ENCODE measurements at places on chromosomes 3 and 15.

DNA sequence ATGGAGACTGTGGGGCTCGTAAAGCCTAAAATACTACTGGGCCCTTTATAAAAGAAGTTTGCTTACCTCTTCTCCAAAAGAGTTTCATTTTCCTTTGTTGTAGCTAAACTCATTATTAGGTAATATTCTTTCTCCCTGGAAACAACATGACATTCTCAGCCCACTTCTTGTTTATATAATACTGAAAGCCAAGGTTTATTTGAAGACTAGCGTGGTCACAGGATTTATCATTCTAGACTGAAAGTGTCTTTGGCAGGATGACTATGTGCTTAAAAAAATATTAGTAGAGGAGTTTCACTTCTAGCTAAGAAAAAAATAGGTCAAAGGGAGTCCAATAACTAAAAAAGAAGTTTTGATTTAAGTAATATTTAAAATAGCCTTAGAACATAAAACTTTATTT, 1085.2 kb upstream of the CADM2 start:
- no peak for DNase-seq

- DNase-seq = no peak
Measured at GRCh38 chr3:38404286-38404685, 49.4 kb upstream of the ACVR2B start.

GRCh38 chr3:63353383-63353782, 75.3 kb downstream of the SYNPR start:
- no peak for DNase-seq

DNA sequence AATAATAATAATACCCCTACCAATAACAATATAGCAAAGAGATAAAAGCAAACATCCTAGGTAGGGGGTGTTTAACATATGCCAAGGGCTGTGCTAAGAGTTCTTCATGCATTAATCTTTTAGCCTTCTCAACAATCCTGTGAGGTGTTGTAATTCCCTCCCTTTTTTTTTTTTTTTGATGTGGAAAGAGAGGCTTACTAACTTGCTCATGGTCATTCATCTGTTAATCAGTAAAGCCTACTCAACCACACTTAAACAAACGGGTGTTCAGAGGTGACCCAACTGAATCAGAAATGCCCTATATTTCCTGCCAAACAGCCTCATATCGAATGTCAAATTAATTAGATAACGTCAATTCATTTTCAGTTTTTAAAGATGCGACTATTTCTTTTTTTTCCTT, 232.1 kb downstream of the CTNNB1 start:
- no peak for DNase-seq

- DNase-seq = no peak
Measured at GRCh38 chr3:35663471-35663870, 24.1 kb downstream of the ARPP21 start.

GRCh38 chr3:14926592-14926991, 20.8 kb upstream of the NR2C2 start:
- no peak for DNase-seq

DNA sequence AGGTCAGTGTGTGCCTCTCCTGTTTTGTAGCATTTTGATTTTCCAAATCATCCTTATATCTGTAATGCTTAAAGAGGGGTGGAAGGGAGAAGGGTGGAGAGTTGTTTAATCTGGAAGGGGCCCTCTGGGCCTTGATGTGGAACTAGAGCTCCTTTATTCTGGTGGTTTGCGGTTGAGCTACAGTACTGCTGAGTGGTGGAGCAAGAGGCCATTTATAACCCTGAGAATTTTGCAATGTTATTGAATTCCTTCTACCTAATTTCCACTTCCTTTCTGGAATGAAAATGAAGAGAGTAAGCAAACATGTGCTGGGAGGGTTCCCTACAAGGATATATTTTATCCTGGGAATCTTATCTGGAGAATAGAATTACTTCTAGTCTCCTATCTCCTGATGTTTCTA, 35.3 kb upstream of the TUBGCP5 start:
- no peak for DNase-seq

GRCh38 chr3:146646261-146646660, 41.1 kb upstream of the PLSCR5 start:
- no peak for DNase-seq

DNA sequence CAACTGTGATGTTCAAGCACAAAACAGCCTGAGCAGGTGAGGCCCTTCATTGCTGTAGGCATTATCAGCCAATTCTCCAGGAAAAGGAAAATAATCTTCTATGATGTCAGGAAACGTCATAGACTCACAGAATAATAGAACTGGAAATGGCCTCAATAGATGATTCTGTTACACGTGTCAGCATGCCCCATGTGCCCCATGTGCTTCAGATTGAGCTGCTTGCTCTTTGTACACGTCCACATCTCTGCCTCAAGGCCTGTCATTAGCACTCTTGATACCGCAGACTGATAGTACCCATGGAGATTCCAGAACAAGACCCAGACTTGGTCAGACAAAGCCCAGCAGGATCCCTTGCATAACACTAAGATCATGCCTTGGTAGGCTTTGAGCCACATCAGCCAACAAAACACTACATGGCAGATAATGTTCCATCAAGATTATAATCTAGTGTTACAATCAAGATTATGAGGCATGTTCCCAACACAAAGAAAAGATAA, 95.9 kb downstream of the MEIS2 start:
- DNase-seq = no peak

DNA sequence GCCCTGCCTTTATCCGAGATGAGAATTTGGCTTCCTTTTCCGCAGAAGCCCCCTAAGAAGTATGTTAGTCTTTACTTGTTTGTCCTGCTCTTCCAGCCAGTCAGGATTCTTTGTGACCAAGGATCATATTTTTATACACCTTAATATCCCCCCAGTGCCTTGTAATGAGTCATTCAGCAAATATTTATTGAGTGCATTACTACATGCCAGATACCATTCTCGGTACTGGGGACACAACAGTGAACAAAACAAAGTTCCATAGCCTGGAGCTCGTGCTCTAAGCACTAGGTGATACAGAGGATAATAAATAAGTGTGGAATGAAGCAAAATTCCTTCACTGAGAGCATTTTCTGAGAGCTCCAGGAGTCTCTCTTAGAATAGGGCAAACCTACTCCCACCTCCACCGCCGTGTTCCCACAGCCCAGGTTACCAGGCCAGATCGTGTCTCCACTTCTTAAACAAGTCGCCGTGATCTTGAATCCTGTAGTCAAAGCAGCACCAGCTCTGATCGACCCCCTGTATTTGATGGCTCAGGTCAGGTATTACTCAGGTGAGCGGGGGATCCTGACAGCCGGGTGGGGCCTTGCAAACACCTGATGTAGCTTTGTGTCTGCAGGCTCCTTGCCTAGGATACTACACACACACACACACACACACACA, 18.5 kb downstream of the TTC21A start:
- no peak for DNase-seq

DNA sequence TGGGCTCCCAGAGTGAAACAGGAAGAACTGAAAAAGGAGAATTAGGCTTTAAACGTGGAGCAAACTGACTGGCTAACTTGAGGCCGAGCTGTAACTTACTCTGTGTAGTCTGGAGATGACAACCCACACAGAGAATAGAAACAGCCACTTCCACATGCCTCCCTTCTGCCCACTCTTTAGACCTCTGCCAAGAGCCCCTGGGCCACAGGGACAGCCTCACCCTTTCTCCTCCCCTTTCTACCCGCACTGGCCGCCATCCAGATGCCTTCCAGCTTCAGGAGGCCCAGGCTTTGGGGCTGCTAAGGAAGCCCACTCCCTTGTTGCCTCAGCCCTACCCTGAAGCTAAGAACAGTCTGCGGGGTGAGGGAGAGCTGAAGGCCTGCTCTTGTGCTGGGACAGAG, 6.8 kb downstream of the ARHGAP31 start:
- no peak for DNase-seq
